ENCODE measurements at places on chromosomes 16 and 17.

DNA sequence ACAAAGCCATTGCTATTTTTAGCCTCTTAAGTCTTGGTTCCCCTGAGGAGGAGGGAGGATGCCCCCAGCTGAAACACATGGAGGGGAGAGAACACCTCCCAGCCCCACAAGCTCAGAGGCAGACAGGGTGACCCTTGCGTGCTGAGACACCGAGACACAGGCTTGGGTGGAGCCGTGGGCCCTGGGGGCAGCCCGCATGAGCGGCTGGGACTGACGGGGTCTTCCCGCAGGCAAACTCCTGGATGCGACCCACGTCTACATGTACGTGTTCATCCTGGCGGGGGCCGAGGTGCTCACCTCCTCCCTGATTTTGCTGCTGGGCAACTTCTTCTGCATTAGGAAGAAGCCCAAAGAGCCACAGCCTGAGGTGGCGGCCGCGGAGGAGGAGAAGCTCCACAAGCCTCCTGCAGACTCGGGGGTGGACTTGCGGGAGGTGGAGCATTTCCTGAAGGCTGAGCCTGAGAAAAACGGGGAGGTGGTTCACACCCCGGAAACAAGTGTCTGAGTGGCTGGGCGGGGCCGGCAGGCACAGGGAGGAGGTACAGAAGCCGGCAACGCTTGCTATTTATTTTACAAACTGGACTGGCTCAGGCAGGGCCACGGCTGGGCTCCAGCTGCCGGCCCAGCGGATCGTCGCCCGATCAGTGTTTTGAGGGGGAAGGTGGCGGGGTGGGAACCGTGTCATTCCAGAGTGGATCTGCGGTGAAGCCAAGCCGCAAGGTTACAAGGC is 9.8 kb downstream of the SLC16A3 start:
- DNase-seq = peak; percentile 68

DNA sequence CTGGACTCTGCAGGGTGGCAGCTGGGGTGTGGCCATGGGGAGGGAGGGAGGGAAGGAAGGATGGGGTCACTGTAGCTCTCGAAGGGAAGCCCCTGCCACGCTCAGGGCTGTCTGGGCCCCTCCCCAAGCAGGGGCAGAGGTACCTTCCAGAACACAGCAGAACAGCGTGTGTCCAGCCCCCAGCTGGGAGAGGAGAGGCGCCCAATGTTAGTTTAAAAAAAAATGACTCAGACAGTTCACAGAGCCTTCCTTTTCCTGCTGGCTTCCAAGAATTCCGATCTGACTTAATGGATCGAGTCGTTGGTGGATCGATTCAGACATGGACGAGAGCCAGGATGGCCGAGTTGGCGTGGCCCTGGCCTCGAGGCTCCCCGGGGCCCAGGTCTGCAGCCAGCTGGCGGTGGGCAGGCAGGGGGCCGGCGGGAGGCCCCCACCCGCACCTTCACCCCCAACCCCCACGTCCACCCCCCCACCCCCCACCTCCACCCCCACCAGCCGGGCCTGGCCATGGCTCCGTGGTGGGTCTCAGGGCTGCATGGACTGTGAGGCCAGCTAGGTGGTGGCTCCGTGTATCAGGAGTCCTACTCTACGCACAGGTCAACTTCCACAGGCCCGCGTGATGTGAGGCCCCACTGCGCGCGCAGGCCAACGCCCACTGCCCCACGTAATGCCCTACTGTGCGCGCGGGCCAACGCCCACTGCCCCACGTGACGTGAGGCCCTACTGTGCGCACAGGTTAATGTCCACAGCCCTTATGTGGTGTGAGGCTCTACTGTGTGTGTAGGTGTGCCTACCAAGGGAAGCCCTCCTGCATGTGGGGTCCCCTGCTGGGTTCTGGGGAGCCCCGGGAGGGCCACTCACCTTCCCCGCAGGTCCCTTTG is 21.8 kb downstream of the CACNA1H start:
- no peak for DNase-seq

DNA sequence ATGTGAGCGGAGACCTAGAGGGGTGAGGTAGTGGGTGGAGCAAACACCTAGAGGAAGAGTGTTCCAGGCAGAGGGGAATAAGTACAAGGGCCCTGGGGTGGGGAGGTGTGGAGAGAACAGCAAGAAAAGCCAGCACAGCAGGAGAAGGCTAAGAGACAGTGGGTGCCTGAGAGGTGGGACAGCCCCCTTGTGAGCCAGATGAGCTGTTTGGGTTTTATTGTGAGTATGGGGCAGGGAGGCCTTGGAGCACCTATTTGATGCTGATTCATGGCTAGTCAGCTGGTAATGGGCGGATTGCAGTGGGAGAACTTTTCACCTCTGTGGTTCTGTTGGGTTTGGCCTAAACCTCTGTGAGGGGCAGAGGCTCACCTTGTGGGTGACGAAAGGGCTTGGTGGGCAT is 68.4 kb downstream of the ABCC1 start:
- DNase-seq = no peak

DNA sequence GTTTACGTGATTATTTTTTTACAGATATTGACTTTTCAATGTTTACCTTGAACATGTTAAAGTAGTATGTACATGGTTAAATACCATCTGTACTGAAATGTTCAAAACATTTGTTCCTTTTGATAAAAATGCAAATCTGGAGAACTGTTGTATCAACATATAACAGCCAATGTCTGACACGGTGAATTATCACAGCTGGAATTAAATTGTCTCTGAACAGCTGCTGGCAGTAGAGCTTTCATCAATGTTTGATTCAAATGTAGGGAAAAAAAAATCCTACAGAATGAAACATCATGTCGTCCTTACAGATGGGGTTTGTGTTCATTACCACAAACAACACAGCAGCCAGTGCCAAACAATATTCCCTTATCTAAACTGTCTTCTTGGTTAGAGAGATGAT is 79.9 kb downstream of the TOX3 start:
- peak; percentile 81 for DNase-seq

- DNase-seq = no peak
Measured at GRCh38 chr17:6924208-6924607, 71.6 kb upstream of the ALOX12 start.

GRCh38 chr16:85777583-85778310 is 21.6 kb downstream of the EMC8 start:
- no peak for DNase-seq

DNA sequence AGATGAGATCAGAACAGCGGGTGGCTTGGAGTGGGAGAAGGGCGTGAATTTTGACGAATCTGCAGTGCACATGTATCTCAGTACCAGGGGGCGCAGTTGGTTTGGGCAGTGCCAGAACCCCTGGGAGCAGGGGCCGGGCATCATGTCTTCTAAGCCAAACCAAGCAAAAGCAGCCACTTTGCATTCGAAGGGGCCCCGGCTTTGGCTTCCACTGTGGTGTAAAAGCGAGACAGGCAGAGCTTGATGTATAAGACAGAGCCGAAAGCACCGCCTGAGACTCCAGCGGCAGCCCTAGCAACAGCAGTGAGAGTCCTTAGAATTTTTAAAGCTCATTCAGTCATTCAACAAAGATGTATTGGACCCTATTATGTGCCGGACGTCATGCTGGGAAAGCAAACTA is 3.8 kb upstream of the XYLT1 start:
- no peak for DNase-seq

DNA sequence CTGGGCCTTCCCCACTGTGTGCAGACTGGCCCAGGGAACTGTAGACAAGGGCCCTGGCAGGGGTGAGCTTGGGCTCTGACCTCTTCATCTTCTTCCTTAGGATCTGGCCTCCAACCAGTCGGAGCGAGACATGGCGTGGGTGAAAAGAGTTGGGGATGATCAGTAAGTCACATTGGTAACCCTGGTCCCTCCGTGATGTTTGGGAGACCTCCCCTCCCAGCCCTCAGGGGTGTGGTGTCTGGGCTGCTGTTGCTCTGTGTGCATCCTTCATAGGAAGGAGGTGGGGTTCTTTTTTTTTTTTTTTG is 5.5 kb downstream of the TBKBP1 start:
- no peak for DNase-seq

DNA sequence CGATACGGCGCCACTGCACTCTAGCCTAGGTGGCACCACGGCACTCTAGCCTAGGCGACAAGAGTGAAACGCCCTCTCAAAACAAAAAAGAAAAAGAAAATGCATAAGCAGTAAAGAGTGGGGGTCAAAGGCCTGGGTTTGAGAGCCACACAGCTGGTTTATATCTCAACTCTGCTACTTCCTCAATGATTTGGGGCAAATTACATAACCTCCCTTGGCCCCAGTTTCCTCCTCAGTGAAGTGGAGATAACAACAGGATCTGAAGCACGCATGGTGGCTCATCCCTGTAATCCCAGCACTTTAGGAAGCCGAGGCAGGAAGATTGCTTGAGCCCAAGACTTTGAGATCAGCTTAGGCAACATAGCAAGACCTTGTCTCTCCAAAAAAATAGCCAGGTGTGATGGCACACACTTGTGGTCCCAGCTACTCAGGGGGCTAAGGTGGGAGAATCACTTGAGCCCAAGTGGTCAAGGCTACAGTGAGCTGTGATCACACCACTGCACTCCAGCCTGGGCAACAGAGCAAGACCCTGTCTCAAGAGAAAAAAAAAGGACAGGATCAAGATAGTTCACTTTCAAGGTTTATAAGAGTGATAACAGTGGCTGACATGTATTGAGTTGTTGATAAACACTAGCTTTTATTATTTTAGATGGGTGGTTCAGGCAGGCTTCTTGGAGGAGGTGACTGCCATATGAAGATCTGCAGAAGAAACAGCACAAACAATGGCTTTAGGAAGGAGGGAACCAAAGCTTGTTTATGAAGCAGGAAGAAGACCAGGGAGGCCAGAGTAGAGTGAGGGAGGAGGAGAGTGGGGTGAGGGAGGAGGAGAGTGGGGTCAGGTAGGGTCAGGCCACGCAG is 8.5 kb upstream of the COG1 start:
- no peak for DNase-seq

GRCh38 chr17:50529849-50530248 is 2.7 kb upstream of the EPN3 start:
- DNase-seq = no peak

- no peak for DNase-seq
Measured at GRCh38 chr17:63534816-63535455, 11.8 kb downstream of the KCNH6 start.

GRCh38 chr17:67052720-67053437 is 8.5 kb downstream of the CACNG1 start:
- no peak for DNase-seq

GRCh38 chr16:89845417-89845816 is 17.1 kb downstream of the SPIRE2 start:
- DNase-seq = no peak

DNA sequence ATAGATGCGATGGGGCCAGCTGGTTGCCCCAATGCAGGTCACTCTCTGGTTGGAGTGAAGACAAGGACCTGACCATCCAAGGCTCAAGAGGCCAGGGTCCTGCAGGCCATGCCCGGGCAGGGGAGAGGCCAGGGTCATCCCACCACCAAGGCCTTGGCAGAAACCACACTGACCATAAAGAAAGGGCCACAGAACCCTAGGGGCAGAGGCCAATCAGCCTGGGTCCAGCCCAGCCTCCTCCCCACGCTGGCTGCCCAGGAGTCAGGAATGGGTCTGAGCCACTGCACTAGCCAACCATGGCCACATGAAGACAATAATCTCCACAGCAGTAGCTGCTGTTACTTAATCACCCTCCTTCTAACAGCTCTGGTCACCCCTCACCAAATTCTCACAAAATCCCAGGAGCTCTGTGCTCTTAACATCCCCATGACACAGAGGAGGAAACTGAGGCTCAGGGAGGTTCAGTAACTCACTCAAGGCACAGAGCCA is 10.2 kb upstream of the BCAR1 start:
- DNase-seq = no peak

DNA sequence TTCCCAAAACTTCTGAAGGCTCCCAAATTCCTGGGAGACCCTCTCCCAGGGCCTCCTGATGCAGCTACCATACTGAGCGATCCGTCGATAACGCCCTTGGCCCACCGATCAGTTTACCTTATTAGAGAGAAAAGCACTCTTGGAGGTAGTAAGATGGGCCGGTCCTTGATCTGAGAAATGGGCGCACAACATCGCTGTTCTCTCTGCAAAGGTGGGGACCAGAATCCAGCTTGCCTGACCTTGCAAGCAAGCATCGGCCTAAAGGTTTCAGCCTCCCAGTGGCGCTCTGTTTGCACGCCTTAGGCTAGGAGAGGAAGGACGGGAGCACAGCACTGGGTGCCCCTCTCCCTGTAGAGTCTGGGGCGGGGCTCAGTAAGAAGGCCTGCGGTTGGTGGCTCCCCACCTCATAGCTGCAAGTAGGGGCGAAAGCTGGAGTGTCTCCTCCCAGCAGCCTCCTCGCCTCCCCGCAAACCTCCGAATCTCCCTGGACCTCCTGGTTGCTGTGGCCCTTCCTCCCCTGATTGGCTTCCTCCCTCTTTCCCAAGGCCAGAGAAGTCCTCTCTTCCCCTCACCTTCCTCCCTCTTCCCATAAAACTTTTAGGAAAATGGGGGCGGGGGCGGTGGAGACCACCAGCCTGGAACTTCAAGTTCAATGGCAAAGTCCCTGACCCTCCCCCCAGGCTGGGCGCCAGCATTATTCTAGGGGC is at the start of gene PRAC1:
Gene PRAC1, minus strand, starts transcription at position 318 of the 707 bp plus-strand sequence. Its CDS starts 126 bp downstream, at position 192.
- DNase-seq = no peak

GRCh38 chr16:48110982-48111381 is 44.8 kb downstream of the ABCC12 start:
- no peak for DNase-seq

DNA sequence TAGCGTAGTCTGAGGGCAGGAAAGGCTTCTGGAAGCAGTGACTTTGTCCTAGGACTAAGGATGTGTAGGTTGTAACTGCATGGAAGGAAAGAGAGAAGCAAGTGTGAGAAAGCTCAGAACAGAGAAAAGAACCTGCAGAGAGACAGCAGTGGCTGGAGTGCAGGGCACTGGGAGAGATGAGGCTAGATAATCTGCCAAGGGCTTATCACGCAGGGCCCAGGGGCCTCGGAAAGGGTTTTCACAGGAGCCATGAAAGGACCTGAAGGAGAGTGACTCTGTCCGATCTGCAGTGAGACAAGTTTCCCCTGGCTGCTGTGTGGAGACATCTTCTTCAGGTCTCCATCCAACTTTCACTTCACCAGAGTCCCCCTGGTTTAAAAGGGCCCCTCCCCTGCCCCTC is 7.1 kb upstream of the SRCAP start:
- DNase-seq = no peak

GRCh38 chr16:10536814-10537389 is 43.5 kb downstream of the EMP2 start:
- DNase-seq = no peak

- no peak for DNase-seq
Measured at GRCh38 chr17:29252101-29252791, 5.6 kb downstream of the CRYBA1 start.
